ENCODE measurements at places on chromosomes 3 and 15.

DNA sequence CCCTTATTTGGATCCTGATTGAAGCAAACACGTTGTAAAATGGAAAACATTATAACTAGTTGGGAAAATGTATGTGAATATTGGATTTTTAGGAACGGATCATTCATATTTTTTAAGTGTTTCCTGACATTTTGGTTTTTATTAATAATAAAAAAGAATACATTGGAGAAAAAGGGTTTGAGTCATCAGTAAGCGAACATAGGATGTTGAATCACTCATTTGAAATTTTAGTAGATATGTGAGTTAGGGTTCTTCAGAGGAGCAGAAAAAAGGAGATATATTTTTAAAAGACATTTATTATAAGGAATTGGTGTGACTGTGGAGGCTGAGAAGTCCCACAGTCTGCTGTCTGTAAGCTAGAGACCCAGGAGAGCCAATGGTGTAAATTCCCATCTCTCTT lies 258.5 kb downstream of the PTPRG start:
- no peak for DNase-seq

- peak; percentile 18 for DNase-seq
Measured at GRCh38 chr3:11379238-11379823, 107.1 kb downstream of the ATG7 start.

GRCh38 chr15:62464705-62465104 lies 299.6 kb upstream of the C2CD4B start:
- DNase-seq: no peak

GRCh38 chr15:88747631-88748030 lies 55.6 kb upstream of the ACAN start:
- no peak for DNase-seq

DNA sequence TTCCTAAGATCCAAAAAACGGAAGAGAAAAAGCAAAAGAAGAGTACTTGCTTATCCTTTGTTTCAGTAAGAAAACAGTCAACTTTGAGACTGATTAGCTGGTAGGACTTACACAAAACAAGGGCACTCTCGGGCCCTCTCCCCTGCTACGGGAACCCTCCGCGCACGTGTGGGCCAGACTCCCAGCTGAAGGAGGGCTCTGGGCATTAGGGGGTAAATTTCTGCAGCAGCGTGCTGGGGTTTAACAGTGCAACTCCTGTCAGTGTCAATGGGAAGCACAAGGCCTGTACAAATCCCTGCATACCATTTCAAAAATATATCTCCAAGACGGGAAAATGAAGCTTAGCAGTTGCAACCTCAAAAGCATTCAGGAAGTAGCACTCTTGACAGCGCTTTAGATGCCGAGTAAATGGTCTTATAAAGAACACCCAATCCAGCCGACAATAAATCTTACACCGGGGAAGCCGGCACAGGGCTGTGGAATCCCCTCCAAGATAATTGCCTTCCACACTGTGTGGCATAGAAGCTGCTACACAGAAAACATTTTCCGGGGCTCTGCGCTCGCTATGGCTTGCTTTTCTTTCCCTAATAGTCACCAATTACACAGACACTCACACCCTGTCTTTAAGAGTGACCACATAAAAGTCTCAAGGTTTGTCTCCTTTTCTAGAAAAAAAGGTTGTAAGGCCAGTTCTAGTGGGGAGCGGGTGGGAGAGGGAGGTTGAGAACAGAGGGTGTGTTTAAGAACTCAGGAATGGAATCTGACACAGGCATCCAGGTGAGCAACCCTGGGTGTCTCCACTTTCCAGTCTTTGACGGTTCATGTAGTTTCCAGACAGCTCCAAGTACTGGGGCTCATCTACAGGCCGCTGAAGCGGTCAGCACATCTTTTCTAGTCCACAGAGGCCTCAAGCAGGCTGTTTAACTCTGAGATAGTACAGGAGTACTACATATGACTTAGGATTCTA lies 512.7 kb downstream of the FOXP1 start:
- DNase-seq: no peak

DNA sequence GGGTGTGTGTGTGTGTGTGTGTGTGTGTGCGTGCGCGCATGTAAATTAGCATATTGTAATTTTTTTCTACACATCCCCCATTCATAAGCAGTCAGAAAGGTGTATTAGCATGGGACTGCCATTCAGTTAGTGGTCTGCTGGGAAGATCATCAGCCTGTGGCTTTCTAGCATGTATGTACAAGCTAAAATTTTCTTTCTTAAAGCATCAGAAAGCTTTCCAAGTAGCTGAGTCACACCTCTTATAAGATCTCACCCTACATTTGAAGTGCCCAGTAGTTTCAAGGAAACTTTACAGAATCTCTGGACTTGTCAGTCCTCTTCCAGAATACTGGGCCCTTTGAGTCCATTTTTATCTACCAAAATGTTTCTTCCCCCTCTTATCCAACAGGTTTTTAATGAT lies 411.4 kb upstream of the TPRG1 start:
- DNase-seq: no peak

DNA sequence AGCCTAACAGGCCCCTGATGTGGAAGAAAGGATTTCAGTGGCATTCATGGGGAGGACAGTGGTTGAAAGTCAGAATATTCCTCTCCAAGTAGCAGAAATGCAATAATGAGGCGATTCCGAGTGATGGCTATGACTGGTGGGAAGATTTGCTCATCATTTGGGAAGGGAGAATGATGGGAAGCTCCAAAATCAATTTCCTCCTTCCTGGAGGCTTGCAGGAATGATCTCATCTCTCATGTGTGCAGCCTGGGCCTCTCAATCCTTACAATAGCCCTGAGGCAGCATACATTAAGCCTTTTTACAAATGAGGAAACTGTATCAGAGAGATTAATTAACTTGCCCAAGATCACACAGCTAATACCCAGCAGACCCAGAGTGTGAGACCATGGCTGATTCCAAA lies 58.7 kb downstream of the BOC start:
- no peak for DNase-seq

GRCh38 chr3:144624656-144625055 lies 653.0 kb downstream of the DIPK2A start:
- DNase-seq: no peak

GRCh38 chr3:36514171-36514570 lies 133.9 kb downstream of the STAC start:
- DNase-seq: no peak

GRCh38 chr3:12384451-12385233 lies 95.8 kb downstream of the PPARG start:
- DNase-seq: no peak

DNA sequence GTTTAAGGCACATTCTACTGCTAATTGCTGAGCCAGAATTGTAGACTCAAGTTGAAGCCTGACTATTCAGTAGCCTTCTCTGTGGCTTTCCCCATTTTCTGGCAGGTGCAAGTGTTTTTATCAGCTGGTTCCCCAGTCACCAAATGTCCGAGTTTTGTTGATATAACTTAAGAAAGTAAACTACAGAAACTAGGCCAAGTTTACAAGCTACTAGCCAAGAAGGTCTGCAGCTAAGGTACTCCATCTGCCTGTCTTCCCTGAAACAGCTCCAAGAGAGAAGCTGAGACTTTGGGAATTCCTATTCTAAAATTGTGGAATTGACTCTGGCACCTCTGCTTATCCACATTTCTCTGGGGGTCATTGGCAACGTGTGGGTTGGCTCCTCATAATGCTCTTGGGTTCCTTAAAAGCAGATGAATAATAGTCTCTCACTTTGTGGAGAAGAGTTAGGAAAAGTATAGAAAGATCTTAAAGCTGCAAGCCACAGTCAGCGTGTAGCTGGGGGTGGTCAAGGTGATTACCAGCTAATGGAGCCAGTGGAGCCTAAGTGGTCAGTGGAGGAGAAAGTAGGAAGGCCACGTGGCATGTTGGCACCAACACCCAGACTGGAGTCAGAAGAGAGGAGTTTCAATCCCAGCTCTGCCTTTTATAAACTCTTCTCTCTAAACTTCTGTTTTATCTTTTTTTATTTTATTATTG lies 128.8 kb downstream of the PEX5L start:
- DNase-seq: no peak

DNA sequence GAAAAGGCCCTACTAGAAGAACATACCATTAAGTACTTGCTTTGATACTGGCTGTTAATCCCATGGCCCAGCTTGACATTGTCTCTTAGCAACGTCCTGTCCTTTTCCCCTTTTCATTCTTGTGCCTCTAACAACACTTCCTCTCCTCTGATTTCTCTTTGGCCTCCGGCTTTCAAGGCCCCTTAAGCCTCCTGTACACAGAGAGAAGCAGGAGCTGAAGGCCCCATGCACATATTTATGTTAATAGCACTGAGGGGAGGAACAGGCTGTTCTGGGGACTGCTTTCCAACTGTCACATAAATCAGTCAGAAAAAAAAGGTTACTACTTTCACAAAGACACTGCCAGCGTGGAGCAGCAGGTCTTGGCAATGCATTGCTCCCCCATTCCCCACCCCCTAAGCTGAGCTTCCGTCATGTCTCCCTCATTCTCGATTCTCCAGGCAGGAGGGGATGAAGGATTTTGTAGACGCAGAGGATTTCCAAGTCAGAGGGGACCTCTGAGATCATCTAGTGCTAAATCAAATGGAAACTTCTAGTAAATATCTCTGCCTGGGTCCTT lies 257.4 kb upstream of the ADAMTS9 start:
- DNase-seq: no peak

DNA sequence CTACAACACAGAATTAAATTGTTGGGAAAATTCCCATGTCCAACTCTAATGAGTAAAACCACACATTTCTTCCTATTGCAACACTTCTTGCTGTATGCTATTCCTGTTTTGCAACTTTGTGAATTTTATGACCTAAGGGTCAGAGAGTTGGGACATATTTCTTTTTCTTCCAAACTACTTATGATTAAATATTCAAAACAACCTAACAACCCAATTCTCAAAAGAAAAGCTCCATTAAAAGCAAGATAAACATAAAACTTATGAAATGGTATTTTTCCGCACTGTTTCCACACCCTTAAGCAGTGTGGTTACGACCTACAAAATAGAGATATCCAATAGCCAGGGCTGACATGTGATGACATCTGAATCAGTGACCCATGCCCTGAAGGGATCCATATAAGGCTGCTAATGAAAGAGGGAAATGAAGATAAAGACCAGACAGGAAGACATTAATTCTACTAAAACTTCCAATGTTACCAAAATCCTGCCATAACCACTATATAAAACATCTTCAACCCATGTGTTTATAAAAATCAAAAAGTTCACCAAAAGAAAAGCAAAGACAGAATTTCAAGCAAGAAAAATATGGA lies 45.6 kb downstream of the DMXL2 start:
- peak; percentile 66 for DNase-seq

GRCh38 chr3:21520106-21520963 lies 230.7 kb downstream of the ZNF385D start:
- DNase-seq: no peak

DNA sequence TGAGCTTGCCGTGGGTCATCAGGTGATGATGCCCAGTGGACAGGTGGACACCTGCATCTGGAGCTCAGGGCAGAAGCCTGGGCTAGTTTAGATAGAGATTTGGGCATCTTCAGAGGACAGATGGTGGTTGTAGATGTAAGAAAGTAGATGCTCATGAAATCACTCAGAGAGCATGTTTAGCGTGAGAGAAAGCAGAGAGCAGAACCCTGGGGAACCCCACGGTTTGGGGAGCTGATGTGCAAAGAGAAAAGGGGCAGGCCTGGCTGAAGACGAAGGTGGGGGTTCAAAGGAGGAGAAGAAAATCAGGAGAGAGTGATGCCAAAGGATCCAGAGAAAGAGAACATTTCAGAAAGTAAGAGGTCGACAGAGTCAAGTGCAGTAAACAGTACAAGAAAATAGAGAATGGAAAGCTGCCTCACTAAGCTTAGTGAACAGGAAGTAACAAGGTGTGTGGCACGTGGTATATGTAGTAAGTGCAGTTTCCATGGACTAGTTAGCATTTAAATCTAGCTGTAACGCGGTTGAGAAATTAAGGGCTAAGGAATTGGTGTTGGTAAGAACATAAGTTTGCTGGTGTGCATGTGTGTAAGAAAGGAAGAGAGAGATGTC lies 13.5 kb downstream of the TIGIT start:
- no peak for DNase-seq

- no peak for DNase-seq
Measured at GRCh38 chr15:69410248-69410874, 3.8 kb upstream of the KIF23 start.
